SK-N-SH treated with all-trans-retinoic acid at 6 μM for 48 hours (cell line): ENCODE measurements at places on chromosomes 12 and 14.

GRCh38 chr14:72098210-72098609 lies 166.0 kb downstream of the RGS6 start:
- ATAC-seq = no peak

- no peak for ATAC-seq
These were observed 16.1 kb downstream of the ACSM4 start for GRCh38 chr12:7319930-7320329.

GRCh38 chr14:92495027-92495426 lies 18.6 kb upstream of the RIN3 start:
- ATAC-seq = no peak

DNA sequence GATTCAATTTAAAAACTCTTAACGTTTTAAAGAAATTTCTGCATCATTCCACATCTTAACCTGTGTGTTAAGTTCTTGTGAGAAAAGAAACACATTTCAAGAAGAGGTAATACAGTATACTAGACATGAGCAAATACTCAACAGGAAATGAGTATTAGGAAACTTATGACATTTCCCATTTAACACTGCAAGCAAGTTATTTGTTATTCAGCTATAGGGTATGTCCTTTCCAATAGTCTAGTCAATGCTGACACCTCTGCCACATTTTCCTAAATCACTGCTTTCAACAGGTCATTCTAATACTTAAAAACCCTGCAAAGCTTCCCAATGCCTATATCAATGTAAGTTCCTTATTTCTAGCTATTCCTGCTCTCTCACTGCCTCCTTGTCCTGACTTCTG lies 93.1 kb downstream of the DDHD1 start:
- no peak for ATAC-seq

GRCh38 chr12:122124370-122124769 lies 45.8 kb downstream of the MLXIP start:
- ATAC-seq = no peak

DNA sequence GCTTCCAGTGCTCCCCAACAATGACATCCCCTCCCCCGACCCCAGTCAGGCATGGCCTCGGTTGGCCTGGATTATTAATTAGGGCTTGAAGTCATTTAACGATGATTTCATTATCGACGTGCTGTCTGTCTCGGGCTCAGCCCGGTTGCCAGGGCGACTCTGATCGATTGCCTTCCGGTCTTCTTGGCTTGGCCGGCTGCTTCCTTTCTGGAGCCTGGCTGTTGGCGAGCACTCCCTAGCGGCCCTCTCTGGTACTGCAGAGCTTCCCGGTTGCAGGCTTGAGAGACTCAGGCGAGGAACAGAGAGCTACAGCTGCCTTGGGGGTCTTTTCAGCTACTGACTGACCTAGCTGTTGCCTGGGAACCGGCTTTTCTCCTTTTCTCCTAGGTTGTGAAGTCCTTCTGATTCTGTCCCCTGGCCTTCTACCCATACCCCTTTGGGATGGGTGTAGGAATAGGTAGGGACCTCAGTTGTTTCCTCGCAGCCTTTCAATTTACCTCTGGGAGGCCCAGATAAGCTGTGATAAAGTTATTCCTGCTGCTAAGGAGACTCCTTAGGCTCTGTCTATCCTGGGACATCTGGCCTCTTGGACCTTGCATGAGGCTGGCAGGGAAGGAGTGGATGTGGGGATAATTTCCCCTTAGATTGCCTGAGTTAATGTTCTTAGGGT lies 5.5 kb upstream of the CISTR start:
- ATAC-seq = peak; percentile 69

DNA sequence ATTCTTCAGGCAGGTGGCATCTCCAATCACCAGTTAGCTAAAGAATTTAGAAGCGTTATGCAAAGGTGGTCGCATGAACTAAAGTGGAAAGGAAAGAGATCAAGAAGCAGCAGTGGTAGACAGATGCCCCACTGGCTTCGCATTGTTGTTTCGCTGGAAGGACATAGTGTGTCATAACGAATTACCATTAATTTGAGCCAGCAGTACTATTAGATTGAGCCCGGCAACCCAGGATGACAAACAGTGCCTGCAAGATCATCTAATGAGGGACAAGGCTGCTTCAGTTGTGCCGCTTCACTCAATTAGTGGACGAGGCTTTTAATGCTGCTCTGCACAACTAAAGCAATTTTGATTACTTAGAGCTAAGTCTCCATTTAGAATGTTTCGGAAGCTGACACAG lies 274.5 kb upstream of the SOX5 start:
- no peak for ATAC-seq

DNA sequence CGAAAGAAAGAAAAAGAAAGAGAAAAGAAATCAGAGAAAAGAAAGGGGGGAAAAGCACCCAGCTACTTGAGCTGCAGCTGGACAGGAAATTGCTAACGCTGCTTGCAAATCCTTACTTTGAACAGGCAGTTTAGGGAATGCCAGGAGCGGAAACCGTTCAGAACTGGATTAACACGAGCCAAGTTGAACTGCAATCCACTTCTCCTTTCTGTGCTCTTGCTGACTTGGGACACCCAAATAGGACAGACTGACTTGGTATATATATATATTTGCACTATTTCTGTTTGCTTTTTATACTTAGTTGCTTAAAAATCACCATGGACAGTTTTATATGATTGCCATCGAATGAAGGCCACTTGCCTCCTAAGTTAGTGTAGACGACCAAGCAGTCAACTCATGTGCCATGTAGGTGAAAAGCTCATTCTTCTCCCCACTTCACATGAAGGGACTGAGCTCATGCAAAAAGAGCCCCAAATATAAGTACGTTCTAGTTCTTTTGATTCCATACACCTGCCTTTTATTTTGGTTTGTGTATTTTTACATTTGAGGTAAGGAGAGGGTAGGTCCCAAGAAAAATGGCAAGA lies 5.5 kb downstream of the DUSP6 start:
- peak; percentile 7 for ATAC-seq

DNA sequence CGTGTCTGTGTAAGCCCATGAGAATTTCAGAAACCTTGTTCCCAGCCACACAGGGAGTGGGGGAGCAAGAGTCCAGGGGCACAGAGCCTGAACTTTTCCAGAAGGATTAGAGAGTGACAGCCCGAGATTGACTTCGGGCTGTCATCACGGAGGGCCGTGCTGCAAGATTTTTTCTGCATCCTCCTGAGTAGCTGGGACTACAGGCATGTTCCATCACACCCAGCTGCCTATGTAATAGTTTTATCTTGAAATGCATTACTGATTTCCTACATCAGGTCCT lies 14.4 kb downstream of the EVL start:
- ATAC-seq = no peak

- no peak for ATAC-seq
These were observed 20.3 kb upstream of the ADGRD1 start for GRCh38 chr12:130933269-130933995.

DNA sequence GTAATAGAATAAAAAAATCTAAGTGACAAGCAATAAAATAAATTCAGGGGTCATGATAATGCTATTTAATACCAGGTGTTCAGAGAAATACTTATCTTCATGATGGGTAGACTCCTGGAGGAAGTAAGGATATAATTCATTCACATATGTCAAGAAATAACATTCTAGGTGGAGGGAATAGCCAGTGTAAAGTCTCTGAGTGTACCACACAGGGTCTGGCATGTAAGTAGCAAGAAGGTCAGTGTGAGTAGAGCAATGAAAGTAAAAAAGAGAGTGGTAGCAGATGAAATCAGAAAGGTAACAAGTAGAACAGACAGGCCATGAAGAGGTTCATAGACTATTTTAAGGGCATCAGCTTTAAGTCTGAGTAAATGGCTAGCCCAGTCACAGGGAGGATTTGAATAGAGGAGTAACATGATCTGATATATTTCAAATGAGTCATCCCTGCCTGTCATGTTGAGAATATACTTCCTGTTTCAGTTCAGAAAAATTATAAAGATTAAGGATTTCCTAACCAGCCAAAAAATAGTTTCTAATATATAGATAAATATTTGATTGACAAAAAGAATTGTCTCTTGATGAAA lies 519.9 kb downstream of the C12orf50 start:
- peak; percentile 95 for ATAC-seq

DNA sequence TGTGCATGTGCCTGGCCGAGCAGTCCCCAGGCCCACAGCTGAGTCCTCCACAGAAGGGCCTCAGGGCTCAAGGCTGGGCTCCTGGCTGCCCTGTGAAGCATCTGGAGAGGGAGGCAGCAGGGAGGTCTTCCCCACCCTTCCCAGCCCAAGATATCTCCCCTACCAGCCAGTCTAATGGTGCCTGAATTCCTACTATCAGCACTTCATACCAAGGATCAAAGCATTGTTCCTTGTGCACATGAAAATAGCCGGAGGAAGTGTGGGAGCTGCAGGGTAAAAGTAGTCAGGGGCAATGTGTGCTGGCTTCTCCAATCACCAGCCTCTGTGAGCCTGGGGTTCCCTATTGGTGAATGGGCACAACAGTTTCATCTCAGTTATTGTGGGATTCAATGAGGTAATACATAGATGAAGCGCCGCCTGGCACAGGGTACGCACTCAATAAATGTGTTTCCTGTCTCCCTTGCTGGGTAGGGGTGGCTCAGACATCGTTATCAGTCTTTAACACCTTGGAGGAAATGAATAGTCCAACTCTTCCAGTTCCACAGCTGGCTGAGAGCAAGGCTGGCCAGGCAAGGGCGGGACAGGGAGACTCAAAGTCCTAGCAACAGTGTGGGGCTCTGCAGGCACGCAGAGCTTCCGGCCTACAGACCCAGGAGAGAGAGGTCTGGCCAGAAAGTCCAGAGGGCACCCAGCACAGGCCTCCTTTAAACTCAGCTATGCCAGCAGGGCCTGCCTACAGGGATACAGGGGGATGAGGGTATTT lies 39.1 kb upstream of the PNMA1 start:
- peak; percentile 37; the same call in 2 of the 3 replicates for ATAC-seq

DNA sequence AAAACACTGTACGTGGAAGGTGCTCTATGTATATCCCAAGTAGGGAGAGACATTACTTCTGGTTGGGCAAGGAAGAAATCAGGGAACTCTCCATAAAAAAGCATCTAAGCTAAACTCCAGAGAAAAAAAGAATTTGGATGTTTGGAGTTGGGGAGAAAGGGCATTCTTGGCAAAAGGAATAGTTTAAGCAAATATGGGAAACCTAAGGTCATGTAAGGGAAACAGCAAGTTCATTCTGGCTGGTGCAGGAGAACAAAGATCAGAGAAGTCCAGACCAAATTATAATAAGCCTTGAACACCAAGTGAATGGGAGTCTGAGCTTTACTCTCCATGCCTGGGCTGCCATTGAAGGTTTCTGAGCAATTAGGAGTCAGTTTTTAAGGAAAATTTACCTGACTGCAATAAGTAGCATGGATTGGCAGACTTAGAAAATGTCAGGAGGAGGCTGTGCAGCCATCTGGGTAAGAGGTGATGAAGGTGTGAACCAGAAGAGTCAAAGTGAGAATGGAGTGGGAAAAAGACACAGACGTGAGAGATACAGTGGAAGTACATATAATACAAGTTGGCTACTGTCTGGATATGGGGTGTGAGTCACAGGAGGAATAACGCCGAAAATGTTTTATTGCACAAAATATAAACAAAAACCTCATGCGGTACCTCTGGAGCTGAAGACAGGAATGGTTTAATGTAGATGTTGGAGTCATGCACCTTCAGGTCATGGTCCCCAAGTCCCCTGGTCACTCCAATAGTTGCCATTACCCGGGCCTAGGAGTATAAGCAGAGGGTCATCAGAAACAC lies 222.6 kb downstream of the MON2 start:
- no peak for ATAC-seq

DNA sequence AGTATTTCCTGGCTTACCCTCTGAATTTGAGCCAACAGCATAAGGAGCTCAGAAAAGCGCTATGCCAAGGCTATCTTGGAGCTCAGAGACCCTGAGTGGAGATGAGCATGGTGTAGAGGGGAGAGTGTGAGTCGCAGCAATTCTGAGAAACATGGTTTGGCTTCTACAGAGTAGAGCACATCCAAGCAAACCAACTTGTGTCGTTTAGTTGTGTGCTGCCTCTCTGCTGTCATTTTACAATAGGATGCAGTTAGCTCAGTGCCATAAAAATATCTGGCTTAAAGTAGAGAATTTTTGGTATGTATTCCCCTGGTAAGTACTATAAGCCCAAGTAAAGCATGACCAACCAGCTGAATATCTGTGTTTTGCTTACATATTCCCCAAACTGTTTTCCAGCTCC lies 249.2 kb downstream of the TRHDE start:
- ATAC-seq = no peak

- ATAC-seq = no peak
These were observed 33.2 kb downstream of the STON2 start for GRCh38 chr14:81366884-81367283.

GRCh38 chr14:54947230-54947629 lies 44.6 kb upstream of the GCH1 start:
- no peak for ATAC-seq

DNA sequence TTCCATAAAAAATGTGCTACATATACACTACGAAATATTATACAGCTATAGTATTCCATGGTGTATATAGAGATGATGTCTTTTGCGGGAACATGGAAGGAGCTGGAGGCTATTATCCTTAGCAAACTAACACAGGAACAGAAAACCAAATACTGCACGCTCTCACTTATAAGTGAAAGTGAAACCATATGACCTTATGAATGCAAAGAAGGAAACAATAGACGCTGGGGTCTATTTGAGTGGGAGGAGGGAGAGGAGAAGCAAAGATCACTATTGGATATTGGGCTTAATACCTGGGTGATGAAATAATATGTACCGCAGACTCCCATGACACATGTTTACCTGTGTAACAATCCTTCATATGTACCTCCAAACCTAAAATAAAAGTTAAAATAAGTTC lies 142.8 kb downstream of the LRFN5 start:
- ATAC-seq = no peak; the same call in 2 of the 3 replicates

DNA sequence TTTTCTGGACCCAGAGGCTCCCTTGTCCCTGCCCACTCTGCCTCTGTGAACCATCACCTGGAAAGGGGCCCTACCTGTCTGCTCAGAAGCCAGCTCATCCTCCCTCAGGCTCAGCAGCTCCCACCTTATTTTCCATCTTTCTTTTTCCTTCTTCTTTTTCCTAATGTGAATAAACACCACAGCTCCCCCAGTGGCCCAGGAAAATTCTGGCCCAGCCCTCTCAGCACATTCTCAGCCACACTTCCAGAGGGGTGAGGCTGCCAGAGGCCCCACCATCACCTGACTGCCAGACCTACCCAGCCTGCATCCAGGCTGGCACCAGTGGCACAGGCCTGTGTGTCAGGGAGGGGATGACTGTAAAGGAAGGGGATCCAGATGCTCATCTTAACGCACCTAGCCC lies 23.0 kb downstream of the ZFHX2 start:
- ATAC-seq = peak; percentile 57
